Memory B cell (primary cell): ENCODE measurements at places on chromosomes 16 and 17.

DNA sequence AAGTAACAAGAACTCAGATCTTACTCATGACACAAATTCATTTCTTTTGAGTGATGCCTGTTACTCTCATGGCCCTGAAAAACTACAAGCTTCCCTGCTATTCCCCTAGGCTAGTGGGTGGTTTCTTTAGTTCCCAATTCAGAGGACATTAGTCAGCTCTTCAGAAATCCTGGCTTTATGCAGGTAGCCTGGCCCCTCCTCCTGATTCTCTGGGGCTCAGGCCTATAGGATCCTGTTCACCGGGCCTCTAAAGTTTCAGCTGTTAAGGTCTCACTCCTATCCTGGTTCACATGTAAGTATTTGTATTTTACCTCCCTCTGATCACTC, 87.3 kb upstream of the IRX5 start:
- no peak for DNase-seq

DNA sequence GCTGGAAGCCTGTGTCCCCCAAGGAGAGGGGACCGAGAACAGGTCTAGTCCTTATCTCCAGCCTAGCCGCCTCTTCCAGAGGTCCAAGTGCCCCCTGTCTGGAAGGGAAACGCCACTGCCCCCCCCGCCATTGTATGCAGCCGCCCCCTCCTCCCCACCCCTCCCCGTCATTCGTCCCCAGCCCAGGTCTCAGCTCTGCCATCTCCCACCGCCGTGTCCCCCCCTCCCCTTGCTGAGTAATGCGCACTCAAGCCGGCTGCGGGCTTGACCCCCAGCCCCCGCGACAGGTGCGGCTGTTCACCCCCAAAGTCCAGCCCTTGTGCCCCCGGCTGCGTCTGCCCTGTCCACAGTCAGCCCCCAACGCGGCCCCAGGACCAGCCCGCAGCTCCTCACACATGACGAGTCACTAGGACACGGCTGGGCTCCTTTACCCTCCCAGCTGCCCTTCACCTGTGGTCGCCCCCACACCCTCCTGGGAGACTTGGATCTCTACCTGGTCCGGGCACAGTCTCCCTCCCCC, 622 bp downstream of the GPRC5B start:
- no peak for DNase-seq

- DNase-seq: no peak
Measured at GRCh38 chr17:29883497-29883896, 46.5 kb downstream of the SSH2 start.

GRCh38 chr17:56804454-56804853, 29.3 kb downstream of the C17orf67 start:
- DNase-seq: no peak

DNA sequence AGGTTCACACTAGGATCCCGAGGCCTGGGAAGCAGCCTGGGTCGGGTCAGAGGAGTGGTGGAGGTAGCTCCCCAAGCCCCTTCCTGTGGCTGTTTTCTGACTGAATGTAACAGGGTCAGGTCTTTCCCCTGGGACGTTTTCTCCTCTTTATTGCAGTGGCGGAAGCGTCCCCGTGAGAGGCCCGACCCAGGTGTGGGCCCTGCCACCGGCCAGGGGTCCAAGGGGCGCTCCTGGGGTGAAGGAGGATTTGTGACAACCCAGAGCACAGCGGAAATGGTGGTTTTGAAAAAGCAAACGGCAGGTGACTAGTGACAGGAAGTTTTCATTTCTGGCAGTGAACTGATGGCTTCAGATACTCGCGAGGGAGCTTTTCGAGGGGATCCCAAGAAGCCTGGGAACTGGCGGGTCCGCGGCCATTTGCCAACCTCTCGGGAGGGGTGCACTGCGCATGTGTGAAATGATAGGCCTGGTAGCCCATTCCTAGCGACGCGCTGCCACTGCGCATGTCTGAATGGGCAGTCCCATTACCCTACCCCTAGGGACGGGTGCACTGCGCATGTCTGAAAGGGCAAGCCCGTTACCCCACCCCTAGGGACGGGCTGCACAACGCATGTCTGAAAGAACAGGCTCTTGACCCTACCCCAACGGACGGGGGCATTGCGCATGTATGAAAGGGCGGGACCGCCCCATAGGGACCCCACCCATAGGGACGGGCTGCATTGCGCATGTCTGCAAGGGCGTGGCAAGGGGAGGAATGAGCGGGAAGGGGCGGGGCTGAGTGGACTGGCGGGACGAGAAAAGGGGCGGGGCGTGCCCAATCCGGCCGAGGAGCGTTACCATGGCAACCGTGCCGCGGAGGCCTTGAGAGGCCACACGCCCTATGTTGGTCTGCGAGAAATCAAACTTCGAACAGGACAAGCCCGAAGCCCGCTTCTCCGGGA, 1747.9 kb downstream of the TP53TG3F start:
- DNase-seq: no peak

DNA sequence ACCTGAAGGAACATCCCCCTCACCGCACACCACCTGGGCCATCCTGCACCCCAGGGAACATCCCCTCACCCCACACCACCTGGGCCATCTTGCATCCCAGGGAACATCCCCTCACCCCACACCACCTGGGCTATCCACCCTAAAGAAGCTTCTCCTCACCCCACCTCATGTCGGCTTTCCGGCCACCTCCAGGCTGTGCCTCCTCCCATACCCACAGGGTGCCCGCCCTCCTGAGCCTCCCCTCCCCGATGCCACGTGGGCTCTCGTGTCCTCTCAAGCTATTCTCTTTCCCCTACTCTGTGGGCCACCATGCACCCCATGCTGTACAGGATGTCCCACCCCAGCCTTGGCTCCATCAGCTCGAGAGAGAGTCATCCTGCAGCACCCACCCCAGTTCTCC, 18.0 kb downstream of the MYLK3 start:
- no peak for DNase-seq

DNA sequence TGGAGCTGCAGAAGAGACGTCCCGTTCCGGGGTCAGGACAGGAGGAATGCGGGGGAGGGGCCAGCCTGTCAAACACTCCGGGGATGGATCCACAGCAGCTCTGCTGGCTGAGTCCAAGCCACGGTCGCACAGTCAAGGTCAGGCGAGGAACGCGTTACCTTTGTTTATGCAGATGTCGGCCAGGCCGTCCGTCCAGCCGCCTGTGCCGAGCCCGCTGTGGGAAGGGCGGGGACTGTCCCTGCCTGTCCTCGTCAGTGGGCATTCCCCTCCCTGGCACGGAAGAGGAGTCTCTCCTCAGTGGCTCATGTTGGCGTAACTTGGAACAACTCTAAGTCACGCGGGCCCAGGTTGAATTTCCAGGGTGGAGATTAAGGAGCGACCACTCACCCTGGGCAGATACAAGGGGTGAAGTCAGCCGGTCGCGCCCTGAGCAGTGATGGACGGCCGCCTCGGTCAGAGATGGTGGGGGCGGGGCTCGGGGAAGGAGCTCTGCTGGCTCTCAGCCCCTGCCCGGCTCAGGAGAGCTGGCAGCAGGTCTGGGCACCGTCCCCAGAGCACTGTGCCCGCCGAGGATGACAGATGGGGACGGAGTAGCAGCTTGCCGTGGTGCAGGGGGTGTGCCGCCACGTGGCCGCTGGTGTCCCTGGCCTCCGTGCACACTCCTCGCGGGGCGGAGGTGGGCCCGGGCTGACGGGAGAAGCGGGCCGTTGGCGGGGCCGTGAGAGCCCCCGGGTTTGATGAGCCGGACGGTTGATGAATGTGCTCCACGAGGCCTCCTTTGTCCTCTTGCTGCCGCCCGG, 7.3 kb downstream of the CACNA1H start:
- DNase-seq: no peak

DNA sequence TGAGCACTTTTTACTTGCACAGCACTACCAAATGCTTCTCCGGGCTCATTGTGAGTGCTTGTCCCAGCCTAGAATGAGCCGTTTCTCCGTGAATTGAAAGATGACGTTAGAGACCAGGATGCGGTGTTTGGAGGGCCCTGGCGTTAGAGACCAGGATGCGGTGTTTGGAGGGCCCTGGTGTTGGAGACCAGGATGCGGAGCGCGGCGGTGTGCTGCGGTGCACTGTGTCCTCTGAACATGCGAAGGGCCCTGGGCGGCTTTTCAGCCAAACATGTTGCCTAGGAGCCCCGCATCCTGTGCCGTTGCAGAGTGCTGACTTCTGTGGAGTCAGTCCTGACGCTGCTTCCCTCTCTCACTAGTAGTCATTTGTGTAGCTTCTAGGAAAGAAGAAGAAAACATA, 42.7 kb downstream of the BANP start:
- no peak for DNase-seq

DNA sequence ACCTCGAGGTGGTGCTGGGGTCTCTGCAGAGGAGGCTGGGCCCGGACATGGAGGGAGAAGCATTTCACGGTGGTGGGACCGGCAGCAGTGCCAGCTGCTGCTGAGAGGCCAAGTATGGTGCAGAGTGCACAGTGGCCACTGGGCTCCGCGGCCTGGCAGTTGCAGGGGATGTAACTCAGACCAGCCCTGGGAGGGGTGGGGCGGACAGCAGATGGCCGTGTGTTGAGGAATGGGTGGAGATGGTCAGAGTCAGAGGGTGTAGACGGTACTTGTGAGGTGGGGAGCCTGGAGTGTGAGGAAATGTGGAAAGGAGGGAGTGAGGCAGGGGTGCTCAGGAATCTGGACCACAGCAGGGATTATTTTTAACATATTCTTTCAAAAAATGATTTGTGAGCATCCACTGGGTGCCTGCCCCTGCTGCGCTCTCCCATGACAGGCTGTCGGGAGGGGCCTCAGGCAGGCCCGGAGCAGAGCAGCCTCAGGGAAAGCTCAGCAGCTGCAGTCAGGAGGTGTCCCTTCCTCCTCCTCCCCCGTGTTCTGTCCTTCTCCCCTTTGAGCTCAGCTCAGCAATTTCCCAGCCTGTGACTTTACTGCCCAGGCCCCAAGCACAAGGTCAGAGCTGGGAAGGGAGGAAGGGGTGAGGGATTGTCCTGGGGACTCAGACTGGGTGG, 113.1 kb downstream of the RAP1GAP2 start:
- DNase-seq: no peak

DNA sequence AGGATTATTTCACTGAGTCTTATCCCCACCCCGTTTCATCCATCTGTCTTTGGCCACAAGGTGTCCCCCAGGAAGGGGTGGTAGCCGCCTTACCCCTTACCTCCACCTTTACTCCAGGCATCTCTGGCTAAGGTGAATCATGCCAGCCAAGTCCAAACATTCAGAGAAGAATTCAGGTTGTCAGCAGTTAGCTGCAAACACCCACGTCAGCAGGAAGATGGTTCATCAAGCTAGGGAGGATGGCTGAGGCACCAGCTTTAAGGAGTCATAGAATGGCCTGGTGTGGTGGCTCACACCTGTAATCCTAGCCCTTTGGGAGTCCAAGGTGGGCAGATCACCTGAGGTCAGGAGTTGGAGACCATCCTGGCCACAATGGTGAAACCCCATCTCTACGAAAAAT, 61.0 kb downstream of the RBFOX1 start:
- DNase-seq: no peak

DNA sequence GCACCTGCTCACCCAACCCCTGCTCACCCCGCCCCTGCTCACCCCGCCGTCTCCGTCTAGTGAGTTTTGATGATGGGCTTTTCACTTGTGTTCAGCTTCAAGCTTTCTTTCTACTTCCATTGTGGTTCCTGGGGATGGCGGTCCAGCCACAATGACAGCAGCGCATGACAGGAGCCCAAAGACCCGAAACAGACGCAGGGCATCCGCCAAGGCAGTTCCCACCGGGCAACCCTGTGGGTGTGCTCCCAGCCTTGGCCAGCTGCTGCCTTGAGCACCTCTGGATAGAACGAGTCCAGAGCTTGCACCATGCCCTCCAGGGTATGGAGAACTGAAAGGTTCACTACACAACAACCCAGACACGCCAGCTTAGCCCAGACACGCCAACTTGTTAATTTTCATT, 92.9 kb upstream of the CHMP6 start:
- no peak for DNase-seq

DNA sequence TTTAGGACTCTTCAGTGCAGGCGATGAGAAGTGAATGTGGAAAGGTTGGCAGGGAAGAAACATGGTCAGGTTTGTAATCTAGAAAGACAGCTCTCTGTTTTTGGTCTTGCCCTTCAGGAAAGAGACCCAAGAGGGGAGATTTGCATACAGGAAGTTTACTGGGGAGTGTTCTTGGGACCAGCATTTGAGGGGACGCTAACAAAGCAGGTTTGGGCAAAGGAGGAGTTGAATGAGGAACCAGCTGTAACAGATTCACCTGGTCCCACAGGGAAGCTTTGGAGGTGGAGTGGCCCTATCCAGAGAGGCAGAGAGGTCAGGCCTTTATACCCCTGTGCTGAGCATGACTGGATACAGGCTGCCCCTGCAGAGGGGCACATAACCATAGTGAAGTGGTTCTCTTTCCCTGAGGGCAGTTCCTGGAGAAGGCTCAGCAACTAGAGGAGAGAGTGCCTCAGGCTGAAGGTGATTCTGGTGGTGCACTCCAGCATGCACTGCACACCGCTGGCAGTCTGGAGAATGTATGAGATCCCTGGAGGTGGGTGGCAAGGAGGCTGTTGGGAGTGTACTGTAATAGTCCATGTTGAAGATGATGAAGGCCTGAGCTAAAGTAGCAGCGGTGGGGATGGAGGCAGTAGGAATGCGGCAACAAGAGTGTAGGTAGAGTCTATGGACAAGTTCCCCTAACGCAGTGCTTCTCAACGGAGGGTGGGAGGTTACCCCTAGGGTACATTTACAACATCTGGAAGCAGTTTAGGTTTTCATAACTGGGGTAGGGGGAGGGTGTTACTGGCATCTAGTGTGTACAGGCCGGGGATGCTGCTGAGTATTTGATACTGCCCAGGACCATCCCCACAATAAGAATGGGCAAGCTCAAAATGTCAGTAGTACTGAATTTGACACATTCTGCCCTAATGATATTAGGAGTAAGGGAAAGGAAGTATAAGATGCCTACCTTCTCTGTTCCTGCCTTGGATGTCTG, 37.2 kb downstream of the MAP2K6 start:
- no peak for DNase-seq

DNA sequence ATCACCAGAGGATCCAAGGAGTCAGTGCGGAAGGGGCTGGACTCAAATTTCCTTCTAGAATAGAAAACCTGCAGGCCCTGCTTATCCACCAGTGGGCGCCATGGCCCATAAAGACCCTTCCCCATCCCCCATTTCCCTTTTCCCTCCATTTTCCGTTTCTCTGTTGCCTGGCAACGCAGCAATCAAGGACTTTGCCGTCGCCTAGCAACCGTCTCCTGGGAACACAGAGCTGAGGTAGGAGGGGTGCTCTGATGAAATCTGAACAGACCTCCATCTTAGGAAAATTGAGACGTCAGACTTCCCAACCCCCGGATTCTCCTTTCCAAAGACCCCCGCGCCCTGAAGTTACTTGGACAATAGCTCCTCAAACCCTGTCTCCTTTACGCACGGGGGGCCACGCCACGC, 5.7 kb downstream of the DLG4 start:
- DNase-seq: no peak

DNA sequence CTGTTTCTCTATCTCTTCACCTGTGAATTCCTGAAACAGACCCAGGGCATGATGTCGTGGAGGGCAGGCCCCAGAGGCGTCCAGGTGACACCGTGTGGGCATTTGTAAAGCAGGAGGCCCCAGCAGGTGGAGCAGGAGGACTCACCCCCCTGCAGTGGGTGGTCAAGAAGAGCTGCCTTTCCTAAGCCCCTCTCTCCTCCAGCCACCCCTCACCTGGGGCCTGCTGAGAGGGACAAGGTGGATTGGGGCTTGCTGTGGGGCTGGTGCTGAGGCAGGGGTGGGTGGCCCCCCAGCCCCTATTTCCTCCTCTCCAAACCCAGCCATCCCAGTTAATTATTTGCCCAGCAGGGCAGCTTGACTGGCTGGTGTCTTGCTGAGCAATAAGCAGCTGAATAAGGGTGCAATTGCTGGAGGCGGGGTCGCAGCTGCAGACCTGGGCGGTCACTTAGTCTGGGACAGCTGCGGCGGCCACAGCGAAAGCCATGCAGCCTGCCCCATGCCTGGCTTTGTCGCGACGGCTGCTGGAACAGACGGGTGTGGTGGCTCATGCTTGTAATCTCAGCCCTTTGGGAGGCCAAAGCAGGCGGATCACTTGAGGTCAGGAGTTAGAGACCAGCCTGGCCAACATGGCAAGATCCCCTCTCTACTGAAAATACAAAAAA, 56.4 kb downstream of the JPH3 start:
- no peak for DNase-seq
